ENCODE measurements at places on chromosomes 4 and X. TPM values are rescaled to one million over a fixed set of nuclear protein-coding genes. Genes with fewer than 3 reads are reported as not detected.
A peak's percentile ranks its signal among the peaks of the same experiment; 100 is the strongest.

The HPSE gene
- total RNA-seq = 0.17 TPM

The SRPX2 gene
- total RNA-seq = 18.2 TPM

The PPP3CA gene
- 49.8 TPM for total RNA-seq

The SMIM43 gene
- 0.83 TPM for total RNA-seq

DNA sequence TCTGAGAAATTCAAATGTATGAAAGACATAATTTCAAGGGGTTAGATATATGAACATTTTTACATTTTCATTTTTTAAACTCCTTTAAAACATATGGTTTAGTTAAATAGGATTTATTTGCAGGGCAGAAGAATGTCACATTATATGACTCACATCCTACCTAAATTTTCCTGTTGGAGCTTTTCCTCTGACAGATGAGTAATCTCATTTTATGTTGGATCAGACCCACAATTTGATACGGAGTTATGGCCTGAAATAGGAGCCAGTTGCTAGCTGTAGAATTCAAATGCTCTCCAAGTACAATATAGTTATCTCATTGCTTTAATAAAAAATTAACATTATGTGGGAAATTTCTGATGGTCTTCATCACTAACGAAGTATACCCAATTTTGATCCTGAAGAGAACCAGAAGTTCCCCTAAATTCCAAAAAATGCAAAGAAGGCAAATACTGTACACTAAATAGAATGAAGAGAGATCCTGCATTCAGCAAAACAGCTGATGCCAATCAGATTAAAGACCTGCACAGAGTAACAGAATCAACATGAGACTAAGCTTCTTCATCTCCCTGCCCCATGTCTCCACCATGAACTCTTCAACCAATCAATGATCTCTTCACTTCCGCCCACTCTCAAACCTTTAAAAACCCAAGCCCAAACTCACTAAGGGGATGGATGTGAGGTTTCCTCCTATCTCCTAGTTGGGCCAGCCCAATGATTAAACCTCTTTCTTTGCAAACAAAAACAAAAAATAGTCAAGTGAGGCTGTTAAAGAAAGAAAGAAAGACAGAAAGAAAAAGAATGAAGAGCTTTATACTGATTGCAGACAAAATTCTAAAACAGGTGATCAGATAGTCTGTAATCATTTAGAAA, 10.9 kb upstream of the EXOSC9 start:
- H3K4me1 ChIP-seq = peaks cover 16% of the 10 kb centered on the region
- H3K27ac ChIP-seq = no peak overlapping the region
- H3K36me3 ChIP-seq = no peaks in the 10 kb centered on the region
- peak; percentile 89 for DNase-seq

DNA sequence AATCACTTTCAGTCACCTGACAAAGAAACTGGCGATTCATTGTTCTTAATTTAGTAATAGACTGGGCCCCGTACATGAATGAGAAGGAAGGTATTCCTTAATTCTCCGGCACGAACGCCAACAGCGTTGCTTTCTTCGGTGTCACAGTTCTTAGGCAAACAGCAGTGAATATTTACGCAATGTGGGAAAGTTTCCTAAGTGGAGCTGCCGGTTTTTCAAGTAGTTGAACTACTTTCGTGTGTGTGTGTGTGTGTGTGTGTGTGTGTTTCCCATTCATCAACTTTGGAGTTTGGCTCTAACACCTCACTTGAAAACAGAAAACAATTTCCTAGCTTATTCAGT, 651 bp downstream of the NXT2 start:
- no peaks in the 10 kb centered on the region for H3K36me3 ChIP-seq
- peak overlapping the region; percentile 91 for H3K27ac ChIP-seq
- H3K4me1 ChIP-seq = no peaks in the 10 kb centered on the region
- H3K27me3 ChIP-seq = no peaks in the 10 kb centered on the region

DNA sequence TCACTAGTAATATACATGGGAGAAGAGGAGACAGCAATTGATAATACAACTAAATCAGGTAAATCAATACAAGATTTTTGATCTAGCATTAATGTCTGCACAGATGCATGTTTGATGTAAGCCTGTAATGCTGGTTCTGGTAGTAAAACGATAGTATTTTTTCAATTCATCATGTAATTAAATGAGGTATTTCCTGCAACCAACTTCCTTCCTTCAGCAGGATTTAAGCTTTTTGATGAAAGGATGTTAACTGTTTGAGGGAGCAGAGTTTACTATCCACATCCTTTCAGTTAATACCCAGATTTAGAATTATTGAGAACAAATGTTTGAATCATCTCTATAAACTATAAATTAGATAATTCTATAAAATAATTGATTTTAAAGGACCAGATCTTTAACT, 31.4 kb upstream of the NFKB1 start:
- no peak overlapping the region for H3K27ac ChIP-seq
- H3K4me3 ChIP-seq = no peak overlapping the region
- DNase-seq = no peak

DNA sequence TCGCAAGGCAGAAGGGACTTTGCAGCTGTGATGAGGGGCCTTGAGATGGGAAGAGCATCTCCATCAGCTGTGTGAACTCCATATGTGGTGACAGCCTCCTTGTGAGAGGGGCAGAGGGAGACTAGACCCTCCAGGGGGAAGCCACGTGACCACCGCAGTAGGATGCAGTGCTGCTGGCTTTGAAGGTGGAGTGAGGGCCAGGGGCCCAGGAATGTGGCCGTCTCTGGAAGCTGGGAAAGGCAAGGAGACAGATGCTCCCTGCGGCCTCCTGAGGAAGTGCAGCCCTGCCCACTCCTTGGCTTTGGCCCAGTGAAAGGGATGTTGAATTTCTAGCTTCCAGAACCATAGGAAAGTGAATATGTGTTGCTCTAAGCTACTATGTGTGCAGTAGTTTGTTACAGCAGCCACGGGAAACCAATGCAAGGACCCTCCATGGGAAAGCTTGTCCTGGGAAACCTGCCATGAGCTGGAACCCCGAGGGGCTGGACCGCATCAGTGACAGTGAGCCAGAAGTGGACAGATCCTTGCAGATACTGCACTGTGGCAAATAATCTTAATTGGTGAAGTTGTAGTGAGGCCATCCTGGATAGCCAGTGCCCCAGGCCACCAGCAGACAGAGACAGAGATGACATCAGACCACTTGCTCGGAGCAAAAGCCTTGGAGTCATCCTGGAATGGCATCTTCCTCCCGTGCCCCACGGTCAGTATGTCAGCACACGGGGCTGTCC, 35.4 kb upstream of the SORCS2 start:
- H3K4me3 ChIP-seq = no peak overlapping the region
- no peak overlapping the region for H3K27ac ChIP-seq
- H3K4me1 ChIP-seq = no peaks in the 10 kb centered on the region
- H3K36me3 ChIP-seq = no peaks in the 10 kb centered on the region
- peak; percentile 28 for DNase-seq

- peak; percentile 90 for DNase-seq
- H3K36me3 ChIP-seq = no peaks in the 10 kb centered on the region
- no peak overlapping the region for H3K4me3 ChIP-seq
- peaks cover 3% of the 10 kb centered on the region for H3K4me1 ChIP-seq
- no peaks in the 10 kb centered on the region for H3K27me3 ChIP-seq
These were observed 34.5 kb downstream of the IQCM start for GRCh38 chr4:149781150-149781549.

GRCh38 chrX:117978402-117978801, 138.2 kb downstream of the KLHL13 start:
- H3K4me3 ChIP-seq = no peak overlapping the region
- H3K27ac ChIP-seq = no peak overlapping the region
- no peaks in the 10 kb centered on the region for H3K27me3 ChIP-seq
- H3K36me3 ChIP-seq = no peaks in the 10 kb centered on the region

DNA sequence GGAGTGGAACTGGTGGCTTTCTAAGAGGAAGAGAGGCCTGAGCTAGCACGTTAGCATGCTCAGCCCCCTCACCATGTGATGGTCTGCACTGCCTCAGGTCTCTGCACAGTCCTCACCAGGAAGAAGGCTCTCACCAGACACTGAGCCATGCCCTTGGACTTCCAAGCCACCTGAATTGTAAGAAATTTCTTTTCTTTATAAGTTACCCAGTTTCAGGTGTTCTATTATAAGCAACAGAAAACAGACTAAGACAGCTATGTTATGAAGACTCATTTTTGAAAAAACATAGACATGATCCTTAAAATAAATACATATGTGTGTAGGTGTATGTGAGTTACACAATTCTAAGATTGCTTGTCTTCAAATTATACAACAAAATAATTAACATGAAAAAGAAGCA, 74.7 kb downstream of the CEP44 start:
- DNase-seq = no peak
- H3K36me3 ChIP-seq = no peaks in the 10 kb centered on the region
- no peaks in the 10 kb centered on the region for H3K27me3 ChIP-seq
- H3K27ac ChIP-seq = no peak overlapping the region
- H3K4me1 ChIP-seq = no peaks in the 10 kb centered on the region

DNA sequence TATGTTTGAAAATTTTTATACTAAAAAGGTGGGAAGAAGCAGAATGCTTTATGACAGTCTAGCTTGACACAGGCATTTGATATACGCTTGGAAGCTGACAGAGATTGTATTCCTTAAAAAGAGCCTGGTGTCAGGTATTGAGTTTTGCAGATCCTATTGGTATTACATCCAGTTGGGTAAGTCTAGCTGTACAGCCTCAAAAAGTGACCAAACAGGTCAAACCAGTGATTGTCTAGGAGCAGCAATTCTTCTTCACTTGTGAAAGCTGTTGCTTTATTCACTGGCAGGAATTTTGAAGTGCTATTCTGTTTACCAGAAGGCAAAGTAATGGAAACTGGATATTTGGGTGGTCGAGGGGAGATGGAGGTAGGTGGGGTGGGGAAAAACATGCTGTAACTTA, 77.5 kb downstream of the UCHL1 start:
- no peak overlapping the region for H3K4me3 ChIP-seq
- H3K27ac ChIP-seq = no peak overlapping the region
- no peaks in the 10 kb centered on the region for H3K4me1 ChIP-seq

DNA sequence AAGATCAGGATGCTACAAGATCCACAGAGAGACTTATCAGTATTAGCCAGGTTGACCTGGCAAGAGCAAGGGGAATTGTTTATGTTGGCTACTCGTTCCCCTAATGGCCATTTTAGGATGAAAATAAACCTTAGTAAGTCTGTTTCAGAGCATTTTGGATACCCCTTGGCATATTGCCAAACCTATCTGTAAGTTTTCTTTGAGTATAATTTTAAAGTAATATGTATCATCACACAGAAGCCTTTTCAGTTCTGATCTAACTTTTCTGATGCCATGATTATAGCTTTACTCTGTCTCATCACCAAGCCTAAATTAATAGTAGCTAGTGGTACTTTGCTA, 99.7 kb downstream of the TSPAN7 start:
- H3K36me3 ChIP-seq = no peaks in the 10 kb centered on the region
- H3K27ac ChIP-seq = no peak overlapping the region
- DNase-seq = no peak

- H3K4me1 ChIP-seq = no peaks in the 10 kb centered on the region
- peak; percentile 42 for DNase-seq
- H3K36me3 ChIP-seq = no peaks in the 10 kb centered on the region
- no peak overlapping the region for H3K4me3 ChIP-seq
- no peak overlapping the region for H3K27ac ChIP-seq
These were observed 104.0 kb upstream of the ARHGEF9 start for GRCh38 chrX:63889001-63889400.

GRCh38 chrX:79366556-79366872, 620 bp downstream of the ITM2A start:
- no peak overlapping the region for H3K27ac ChIP-seq
- no peaks in the 10 kb centered on the region for H3K27me3 ChIP-seq
- no peak for DNase-seq
- H3K4me1 ChIP-seq = no peaks in the 10 kb centered on the region

DNA sequence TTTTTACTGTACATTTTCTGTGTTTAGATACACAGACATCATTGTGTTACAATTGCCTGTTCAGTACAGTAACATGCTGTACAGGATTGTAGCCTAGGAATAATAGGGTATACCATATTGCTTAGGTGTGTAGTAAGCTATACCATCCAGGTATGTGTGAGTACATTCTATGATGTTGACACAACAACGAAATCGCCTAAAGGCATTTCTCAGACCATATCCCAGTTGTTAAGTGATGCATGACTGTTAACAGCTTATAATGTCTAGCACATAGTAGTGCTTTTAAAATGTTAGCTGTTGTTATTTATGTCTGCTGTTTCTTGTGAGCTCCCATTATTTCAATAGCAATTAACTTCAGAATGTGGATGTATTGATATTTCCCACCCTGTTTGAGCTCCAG, 4.5 kb downstream of the PRRG1 start:
- DNase-seq = no peak
- no peaks in the 10 kb centered on the region for H3K4me1 ChIP-seq
- H3K27ac ChIP-seq = no peak overlapping the region
- H3K36me3 ChIP-seq = no peaks in the 10 kb centered on the region
- H3K27me3 ChIP-seq = no peaks in the 10 kb centered on the region

DNA sequence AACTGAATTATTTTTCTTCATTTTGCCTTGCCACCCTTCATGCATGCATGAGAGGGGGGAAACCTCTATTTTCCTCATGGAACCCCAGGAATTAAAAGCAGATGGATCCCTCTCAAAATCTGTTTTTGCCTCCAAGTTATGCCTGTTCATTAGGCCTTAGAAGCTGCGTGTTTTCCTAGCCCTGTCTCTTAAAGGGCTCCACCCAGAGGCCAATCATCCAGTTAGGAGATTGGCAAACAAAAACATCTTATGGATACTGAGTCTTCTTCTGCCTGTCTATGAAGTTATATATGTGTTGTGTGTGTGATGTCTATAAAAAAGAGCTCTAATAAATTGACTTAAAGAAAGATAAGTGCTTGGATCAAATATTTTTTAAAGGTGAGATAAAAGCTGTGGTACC, 142.9 kb downstream of the ANAPC10 start:
- H3K27ac ChIP-seq = no peak overlapping the region
- no peaks in the 10 kb centered on the region for H3K36me3 ChIP-seq
- DNase-seq = no peak
- no peaks in the 10 kb centered on the region for H3K4me1 ChIP-seq
- H3K4me3 ChIP-seq = no peak overlapping the region

GRCh38 chr4:150305995-150306394, 227.8 kb downstream of the DCLK2 start:
- peak; percentile 81 for DNase-seq
- peaks cover 2% of the 10 kb centered on the region for H3K4me1 ChIP-seq
- H3K27ac ChIP-seq = peak overlapping the region; percentile 21
- no peaks in the 10 kb centered on the region for H3K36me3 ChIP-seq

- no peak for DNase-seq
- no peaks in the 10 kb centered on the region for H3K27me3 ChIP-seq
- no peak overlapping the region for H3K4me3 ChIP-seq
- H3K4me1 ChIP-seq = no peaks in the 10 kb centered on the region
- H3K36me3 ChIP-seq = no peaks in the 10 kb centered on the region
These were observed 222.5 kb downstream of the CHIC1 start for GRCh38 chrX:73785493-73785892.

- no peak for DNase-seq
- H3K27me3 ChIP-seq = no peaks in the 10 kb centered on the region
- no peak overlapping the region for H3K4me3 ChIP-seq
- no peak overlapping the region for H3K27ac ChIP-seq
- H3K4me1 ChIP-seq = no peaks in the 10 kb centered on the region
- no peaks in the 10 kb centered on the region for H3K36me3 ChIP-seq
These were observed 128.5 kb upstream of the DIPK2B start for GRCh38 chrX:45329217-45329616.
